ENCODE measurements at places on chromosomes 16 and 17.

GRCh38 chr17:40103071-40103661 lies 2.8 kb upstream of the NR1D1 start:
- no peak for DNase-seq

- no peak for DNase-seq
Observed at GRCh38 chr17:34613064-34614019, 34.0 kb downstream of the TMEM132E start.

GRCh38 chr16:65745201-65745708 lies 621.2 kb upstream of the CDH5 start:
- DNase-seq: no peak

DNA sequence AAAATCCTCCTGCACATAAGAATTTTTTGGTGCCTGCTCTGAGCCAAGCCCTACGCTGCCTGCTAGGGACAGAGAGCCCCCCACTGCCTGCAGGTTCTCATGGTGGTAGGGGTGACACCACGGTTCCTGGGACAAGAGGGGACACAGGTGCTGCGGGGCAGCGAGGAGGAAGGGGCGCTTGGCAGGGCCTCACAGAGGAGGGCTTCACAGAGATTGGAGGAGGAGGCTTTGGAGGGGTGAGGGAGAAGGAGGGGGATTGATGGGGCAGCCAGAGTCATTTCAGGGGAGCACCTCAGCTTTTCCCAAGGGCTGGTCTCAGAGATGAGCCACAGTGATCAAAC lies 29.8 kb upstream of the GSG1L start:
- DNase-seq: no peak

- DNase-seq: no peak
Observed at GRCh38 chr17:28983286-28984230, 22.3 kb downstream of the SEZ6 start.

DNA sequence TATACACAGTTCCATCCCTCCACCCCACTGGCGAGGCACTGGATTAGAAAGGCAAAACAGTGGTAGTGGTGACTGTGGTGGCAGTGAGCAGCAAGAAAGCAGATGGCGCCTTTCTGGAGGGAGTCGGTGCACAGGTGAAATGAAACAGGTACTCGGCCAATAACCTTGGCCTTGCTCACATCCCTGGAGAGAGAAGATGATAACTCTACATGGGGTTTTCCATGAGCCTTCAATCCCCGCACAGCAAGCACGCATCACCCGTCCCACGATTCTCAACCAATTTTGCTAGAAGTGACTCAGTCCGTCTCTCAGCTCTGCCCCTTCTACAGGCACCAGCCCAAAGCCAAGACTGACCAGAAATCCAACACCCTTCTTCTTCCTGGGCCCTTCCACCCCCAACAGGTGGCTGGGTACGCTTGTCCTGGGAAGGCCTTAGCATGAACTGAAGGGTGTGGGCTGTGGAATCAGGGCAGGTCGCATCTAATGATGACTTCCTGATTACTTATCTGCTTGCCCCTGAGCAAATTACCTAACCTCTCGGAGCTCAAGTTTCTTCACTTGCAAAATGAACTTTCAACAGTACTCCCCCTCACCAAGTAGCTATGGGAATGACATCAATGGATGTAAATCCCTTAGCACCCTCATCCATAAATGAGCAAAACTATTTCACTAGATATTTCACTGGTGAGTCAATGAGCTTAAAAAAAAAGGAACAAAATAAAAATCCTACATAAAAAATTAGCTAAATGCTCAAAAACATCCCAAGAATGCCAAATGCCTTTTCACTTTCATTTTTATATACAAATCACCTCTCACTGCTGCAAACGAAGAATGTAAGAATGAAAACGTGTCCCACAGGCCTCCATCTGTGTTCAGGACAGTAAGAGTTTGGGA lies 18.0 kb downstream of the XPO6 start:
- DNase-seq: no peak

DNA sequence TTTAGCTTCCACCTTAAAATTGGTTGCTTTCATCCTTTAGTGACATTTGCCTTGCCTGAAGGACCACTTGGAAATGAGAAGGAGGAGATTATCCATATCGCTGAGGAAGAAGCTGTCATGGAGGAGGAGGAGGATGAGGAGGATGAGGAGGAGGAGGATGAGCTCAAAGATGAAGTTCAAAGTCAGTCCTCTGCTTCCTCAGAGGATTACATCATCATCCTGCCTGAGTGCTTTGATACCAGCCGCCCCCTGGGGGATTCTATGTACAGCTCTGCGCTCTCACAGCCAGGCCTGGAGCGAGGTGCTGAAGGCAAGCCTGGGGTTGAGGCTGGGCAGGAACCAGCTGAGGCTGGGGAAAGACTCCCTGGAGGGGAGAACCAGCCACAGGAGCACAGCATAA lies 11.5 kb upstream of the TMEM106A start:
- DNase-seq: no peak

GRCh38 chr16:9499941-9500593 lies 408.6 kb downstream of the HAPSTR1 start:
- no peak for DNase-seq

DNA sequence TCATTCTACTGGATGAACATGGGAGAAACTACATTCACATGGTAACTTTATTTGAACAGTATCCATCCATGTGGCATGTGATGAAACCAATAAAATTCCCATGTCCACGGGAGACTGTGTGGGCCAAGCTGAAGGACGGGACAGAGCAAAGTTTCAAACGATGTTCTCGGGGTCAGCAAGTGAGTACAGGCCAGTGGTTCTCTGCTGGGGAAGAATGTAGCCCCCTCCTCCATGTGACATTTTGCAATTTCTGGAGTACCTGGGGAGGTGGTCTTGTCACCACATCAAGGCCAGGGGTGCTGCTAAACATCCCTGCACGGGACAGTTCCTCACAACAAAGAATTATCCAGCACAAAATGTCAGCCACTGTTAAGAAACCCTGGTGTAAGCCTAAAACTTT lies 7.4 kb upstream of the TANGO6 start:
- DNase-seq: no peak
